ENCODE measurements at places on chromosomes 5 and 9.

GRCh38 chr9:37338218-37338617, 84.3 kb upstream of the GRHPR start:
- DNase-seq, result no peak

DNA sequence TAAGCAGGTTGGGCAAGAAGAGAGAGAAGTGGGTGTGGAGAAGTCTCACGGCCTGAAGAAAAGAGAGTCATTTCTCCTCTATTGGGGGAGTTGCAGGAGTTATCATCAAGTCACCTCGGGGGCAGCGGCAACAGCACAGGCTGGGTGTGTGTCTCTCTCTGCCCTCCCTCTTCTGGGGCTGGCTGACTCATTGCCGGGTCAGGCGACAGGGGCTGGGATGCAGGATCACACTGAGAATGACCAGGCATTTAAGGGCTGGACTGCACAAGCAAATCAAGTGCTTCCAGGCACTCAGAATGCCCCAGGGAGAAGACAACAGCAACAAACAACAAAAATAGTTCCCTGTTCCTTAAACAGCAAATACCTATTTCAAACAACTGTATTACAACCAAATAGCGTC, 6.3 kb upstream of the EQTN start:
- DNase-seq, result no peak

GRCh38 chr5:103498211-103498610, 64.4 kb downstream of the NUDT12 start:
- DNase-seq, result no peak

DNA sequence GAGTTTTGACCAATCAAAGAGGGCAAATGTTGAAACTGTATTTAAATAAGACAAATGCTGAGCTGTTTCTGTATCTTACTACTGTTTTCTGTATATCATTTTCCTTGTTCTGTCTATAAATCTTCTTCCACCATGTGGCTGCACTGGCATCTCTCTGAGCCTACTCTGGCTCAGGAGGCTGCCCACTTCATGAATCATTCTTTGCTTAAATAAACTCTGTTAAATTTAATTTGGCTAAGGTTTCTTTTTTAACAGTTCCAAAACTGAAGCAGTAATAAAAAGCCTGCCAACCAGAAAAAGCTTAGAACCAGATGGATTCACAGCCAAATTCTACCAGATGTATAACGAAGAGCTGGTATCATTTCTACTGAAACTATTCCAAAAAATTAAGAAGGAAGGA, 40.2 kb upstream of the TAS2R1 start:
- no peak for DNase-seq

GRCh38 chr5:119284031-119284430, 71.8 kb upstream of the TNFAIP8 start:
- no peak for DNase-seq

- no peak for DNase-seq
Measured at GRCh38 chr5:95284572-95285408, at the start of gene MCTP1. Gene MCTP1, minus strand, starts transcription at chr5:95285094.

All from HS-5 (cell line).